ENCODE measurements at places on chromosomes 11 and 22.

GRCh38 chr22:22519591-22519990 lies 479 bp downstream of the ZNF280A start:
- no peak for DNase-seq

- no peak for DNase-seq
Observed at GRCh38 chr11:126393143-126393542, 37.7 kb downstream of the ST3GAL4 start.

DNA sequence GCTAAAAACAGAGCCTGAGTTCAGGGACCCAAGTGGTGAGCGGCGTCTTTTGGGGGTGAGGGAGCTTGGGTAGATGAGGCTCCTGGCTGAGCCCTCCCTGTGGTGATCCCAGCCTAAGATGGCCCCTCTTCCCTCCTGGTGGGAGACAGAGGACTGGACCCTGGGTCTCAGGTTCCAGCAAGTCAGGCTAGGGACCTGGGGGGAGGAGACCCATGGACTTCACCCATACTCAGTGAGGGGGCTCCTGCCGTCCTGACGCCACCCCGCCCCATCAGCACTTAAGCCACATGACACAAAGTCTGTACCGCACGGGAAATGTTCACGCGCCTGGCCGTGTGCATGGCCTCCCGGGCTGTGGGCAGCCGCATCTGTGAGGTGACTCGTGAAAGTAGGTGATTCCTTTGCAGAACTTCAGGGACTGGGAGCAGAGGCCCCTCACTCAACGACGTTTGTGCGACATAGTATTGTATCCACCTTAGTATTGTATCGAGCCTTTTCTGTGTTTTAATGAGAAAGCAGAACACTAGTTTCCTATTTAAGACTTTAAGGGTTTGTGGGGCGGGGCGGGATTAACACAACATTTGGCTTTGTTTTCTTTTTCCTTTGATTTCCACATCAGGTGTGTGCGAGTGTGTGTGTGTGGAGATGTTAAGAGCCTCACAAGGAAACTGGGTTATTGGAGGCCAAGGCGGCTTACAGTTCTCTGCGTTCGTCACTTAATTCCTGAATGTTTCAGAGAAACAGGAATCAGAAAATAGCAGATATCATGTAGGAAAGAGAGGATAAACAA lies 18.4 kb upstream of the TMEM191C start:
- DNase-seq: no peak

DNA sequence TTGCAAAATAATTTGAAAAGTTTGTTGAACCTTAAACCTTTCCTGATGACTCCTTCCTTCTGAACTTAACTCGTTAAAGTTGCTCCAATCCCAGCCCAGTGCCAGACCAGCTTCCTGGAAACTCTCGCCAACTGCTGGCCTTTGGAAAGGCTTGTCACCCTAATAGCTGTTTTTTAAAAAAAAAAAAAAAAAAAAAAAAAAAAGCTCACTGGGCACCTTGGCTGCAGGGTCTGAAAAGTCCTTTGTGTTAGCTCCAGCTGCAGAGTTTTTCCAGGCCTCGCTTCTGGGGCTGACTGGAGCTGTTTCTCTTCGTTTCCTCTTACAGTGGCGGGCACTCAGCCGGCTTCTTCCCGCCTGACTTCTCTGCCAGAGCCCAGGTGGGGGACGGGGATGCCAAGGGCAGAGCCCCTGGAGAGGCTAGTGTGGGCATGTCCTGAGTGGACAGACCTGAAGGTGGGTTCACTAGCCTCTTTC lies 25.1 kb downstream of the KCNQ1OT1 start:
- DNase-seq: no peak

DNA sequence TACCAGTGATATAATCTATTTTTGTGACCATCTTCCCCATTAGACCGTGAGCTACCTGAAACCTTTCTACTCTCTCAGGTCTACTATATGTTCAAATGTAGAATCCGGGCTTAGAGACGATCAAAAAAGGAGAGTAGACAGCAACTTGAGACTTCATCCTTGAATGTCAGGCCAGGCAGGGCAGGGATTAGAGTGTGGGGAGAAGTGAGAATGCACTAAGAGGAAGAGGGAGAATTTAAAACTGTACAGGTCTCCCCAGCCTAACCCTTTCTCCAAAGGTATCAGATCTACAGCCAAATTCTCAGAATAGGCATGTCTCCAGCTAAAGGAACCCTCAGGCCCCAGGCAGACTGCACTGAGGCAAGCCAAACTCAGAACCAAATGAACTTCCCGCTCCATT lies 935 bp downstream of the LAMTOR1 start:
- no peak for DNase-seq

GRCh38 chr11:114216796-114217180 lies 79.4 kb upstream of the NNMT start:
- DNase-seq: no peak

DNA sequence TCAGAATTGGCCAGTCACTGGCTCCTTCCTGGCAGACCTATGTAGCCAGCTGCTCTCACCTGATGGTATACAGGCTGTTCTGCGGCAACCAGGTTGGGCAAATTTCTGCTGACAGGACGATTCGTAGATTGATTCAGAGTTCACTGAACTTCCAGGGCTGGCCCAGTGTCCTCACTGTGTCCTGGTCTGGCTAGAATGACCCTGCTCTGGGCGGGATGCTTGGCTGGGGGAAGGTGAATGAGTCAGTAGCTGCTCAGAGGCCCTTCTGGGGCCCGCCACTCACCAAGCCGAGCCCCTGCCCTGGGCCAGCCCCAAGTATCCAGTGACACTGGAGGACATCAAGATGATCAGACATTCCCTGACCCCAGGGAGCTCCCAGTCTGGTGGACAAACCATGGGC lies 62.9 kb upstream of the WNT11 start:
- DNase-seq: no peak

DNA sequence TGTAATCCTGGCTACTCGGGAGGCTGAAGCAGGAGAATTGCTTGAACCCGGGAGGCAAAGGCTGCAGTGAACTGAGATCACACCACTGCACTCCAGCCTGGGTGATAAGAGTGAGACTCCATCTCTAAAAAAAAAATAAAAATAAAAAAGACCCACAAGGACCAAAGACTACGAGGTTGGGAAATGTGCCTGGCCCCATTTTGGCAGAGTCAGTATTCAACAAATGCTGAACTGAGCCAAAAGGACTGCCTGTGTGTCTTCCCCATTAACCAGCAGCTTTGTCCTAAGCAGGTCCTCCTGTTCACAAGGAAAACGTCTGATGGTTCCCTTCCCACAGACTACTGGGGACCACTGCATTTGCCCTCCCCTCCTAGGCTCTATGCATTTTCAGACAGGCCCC lies 27.6 kb downstream of the ADORA2A start:
- DNase-seq: no peak

DNA sequence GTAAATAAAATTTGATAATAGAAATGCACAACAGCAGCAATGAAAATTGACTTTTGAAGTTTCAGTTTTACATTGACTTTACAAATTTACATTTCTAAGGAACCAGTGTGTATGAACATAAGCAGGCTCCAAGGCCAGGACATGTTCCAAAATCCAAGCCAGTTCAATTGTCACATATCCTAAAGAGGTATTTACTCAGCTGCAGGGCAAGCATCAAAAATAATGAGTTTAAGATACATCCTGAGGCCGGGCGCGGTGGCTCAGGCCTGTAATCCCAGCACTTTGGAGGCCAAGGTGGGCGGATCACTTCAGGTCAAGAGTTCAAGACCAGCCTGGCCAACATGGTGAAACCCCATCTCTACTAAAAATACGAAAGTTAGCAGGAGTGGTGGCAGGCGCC lies 39.0 kb upstream of the AKIP1 start:
- no peak for DNase-seq

DNA sequence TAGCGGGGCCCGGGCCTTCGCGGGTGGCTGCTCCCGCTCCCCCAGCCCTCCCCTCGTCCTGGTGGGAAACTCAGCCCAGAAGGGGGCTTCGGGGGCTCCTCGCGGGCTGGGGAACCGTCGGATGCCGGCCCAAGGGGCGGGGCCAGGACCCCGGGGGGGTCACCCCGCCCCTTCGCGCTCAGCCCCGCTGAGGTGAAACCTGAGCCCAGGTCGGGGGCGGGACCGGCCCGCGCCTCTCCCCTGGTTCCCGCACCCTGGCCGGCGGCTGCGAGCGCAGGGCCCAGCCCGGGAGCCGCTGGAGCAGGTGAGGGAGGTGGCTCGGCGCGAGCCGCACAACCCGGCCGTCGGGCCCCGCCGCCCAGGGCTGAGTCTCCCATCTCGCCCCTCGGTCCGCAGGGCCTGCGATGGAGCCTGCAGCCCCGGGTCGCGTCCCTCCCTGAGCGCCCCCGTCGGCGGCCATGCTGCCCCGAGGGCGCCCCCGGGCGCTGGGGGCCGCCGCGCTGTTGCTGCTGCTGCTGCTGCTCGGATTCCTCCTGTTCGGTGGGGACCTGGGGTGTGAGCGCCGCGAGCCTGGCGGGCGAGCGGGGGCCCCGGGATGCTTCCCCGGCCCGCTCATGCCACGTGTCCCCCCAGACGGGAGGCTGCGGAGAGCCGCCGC lies at the start of gene LARGE2:
Gene LARGE2, plus strand, starts transcription at position 232 of the 658 bp plus-strand sequence. Its CDS starts 227 bp downstream, at position 459.
- DNase-seq: no peak

DNA sequence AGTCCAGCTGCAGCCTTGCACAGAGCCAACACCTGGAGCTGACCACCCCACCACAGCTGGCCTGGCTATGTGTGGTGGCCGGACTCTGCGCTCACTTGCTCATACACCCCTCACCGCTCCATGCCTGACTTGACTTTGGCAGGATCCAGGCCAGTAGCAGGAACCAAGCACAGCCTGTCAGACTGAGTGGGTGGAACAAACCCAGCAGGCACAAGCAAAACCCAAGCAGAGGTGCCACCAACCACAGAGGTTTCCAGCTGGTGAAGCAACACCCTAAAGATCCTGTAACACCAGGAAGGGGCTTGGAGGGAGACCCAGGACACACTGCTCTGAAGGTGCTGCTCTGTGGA lies 44.9 kb upstream of the WNT11 start:
- DNase-seq: no peak

- DNase-seq: no peak
Observed at GRCh38 chr11:95734009-95734572, 55.5 kb downstream of the FAM76B start.

- no peak for DNase-seq
Observed at GRCh38 chr11:74694136-74694930, 36.9 kb downstream of the CHRDL2 start.

- no peak for DNase-seq
Observed at GRCh38 chr22:35728639-35729308, 11.1 kb downstream of the APOL5 start.

DNA sequence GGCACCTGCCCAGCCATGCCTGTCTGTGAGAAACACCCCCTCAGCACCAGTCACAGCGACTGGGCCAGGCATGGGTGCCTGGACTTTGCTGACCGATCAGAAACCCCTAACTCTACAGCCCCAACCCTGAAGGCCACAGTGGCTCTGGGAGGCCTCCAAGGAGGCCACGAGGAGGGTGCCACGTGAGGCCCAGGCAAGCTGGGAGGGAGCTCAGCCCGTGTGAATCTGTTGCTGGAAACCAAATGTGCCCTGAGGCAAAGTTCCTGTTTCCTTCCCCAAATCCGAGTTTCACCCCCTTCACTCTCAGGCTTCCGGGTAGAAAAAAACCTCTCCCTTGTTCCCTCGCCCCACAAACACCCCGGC lies 1.3 kb downstream of the UNC93B1 start:
- DNase-seq: no peak

DNA sequence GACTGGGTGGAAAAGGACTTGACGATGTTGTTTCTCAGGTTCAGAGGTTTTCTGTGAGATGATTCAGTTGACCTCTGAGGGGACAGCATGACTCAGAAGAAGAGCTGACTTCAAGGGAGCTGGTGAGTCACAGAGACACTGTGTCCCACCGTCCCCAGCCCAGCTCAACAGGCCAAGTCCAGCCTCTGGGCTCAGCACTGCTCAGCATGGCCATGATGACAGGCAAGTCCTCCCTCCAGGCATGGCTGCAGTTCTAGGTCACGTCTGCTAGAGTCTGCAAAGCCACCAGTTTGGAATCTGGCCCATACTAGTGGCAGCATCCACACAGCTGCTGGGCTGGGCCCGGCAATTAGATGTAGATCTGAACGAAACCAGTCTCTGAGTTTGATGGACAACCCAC lies 12.9 kb downstream of the TRIM29 start:
- no peak for DNase-seq

DNA sequence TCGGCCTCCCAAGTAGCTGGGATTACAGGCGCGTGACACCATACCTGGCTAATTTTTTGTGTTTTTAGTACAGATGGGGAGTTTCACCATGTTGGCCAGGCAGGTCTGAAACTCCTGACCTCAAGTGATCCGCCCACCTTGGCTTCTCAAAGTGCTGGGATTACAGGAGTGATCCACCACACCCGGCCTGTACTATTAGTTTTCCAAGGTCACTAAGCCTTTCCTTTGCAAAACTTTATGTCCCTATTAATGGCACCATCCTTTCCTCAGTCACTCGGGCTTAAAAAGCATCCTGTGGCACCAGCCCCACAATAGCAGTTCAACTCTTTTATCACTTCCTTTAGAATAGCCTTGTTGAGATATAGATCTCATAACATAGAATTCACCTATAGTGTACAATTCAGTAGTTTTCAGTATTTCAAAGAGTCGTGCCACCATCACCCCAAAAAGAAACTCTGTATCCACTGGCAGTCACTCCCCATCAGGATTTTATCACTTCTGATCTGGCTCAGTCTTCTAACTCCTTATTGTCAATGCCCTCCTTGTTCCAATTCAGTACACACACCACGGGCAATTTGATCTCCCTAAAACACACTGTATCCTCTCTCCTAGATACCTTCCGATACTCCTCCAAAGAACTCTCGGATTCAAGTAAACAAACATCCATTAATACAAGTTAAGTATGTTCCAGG lies 921 bp upstream of the BCL2L13 start:
- DNase-seq: no peak

DNA sequence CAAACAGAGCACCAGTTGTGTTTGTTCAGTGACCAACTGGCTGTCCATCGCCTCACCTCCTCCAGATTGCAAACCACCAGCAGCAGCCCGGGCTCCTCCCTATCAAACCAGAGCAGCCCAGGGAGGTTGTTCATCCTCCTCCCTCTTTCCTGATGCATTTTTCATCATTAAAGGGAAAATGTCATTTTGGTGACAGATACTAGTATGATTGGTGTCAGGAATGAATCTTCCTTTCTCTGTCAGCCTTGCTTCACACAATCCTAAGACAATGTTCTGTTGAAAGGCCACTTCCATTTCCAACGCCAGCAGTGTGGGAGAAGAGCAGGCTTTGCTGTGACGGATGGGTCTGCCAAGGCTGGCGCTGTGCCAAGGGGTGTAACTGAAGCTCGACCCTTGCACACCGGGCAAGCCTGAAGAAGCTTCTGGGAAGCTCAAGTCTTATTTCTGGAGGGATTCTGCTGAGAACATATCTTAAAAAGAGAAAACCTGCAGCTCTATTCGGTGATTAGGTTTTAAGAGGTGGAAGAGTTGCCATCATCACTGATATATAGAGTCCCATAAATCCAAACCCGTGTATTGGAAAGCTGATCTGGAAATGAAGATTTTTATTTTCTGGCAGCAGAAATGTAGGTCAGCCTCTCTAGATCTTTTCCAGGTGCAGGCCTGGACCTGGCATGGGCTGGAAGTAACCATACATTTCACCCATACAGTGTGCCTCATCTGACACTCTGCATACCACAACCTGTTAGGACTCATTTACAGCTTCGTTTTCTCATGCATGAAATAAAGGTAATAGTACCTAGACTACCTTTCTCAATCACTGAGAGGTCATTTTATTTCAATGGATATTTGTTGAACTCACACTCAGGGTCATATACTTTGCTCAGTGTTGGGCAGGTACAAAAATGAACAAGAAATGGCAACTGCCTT lies 524.5 kb downstream of the NTM start:
- DNase-seq: no peak

GRCh38 chr11:95499516-95500135 lies 268.6 kb upstream of the SESN3 start:
- DNase-seq: no peak

Measured in stimulated activated CD8-positive, alpha-beta memory T cell treated with anti-CD3 and anti-CD28 coated beads, Interleukin-12 subunit alpha, Interleukin-12 subunit beta, amount 100 ng/mL, for 1 hour (primary cell).